NCI-H524 (cell line): ENCODE measurements at places on chromosomes 2 and 18.

- DNase-seq = no peak
These were observed 83.6 kb upstream of the CYP1B1 start for GRCh38 chr2:38159597-38159996.

DNA sequence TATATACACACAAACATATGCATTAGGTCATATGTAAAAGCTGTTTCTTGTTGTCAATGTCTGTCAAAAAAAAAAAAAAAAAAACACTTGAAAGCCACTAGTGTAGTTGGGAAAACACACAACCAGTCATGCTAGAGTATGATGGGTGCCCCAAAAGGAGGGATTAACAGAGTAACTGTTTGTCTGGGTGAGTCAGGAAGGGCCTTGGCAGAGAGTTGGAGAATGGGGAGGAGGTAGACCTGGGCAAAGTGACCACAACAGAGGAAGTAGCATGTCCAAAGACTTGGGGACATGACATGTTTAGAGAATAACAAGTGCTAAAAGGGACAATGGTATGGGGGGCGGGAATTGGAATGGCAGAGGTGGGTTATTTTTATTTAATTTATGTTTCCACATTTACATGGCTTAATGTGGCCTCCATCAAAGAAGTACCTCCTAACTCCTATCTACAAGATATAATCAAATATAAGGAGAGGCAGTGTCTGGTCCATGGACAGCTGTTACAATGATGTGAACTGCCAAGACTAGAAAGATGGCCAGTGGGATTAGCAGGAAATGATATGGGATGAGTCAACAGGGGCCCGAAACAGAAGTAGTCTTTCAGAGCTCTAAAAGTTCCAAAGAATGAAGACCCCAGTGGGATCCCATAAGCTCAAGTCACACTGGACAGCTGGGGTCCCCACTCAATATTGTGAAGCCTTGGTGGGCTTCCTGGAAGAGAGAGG lies 99.9 kb upstream of the ZFP36L2 start:
- DNase-seq = no peak

- no peak for DNase-seq
These were observed 852.4 kb upstream of the ACVR2A start for GRCh38 chr2:146992466-146992865.

DNA sequence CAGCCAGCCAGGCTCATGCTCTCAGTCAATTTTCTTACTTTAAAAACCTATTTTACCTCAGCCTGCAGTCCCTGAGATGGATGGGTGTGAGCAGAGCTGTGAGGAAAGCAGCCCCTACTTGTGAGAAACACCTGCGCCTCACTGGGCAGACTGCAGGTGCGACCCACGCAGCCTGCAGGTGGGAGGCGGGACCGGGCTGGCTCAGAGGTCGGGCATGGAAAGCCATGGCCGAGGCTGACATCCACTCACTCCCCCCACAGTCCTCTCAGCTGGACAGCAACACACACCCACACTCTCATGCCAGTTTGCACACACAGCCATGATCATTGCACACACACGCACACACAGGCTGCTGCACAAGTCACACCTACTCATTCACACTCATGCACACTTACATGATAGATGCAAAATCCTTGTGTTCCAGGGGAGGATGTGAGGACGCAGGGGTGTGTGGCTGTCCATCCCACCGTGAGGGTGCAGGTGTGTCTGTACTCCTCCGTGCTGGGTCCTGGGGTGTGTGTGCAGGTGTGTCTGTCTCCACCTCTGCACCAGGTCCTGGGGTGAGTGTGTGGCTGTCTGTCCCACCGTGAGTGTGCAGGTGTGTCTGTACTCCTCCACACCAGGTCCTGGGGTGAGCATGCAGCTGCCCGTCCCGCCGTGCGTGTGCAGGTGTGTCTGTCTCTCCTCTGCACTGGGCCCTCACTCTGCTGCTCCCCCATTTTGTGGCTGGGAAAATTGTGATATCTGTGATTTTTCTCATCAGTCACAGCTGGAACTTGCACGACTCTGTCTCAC lies 166.5 kb downstream of the RTP5 start:
- DNase-seq = no peak

- DNase-seq = no peak
These were observed 64.7 kb downstream of the STK25 start for GRCh38 chr2:241443486-241444223.

GRCh38 chr2:42849311-42849710 lies 56.9 kb upstream of the HAAO start:
- no peak for DNase-seq

- DNase-seq = no peak
These were observed 25.3 kb upstream of the PTPRM start for GRCh38 chr18:7541835-7542234.

GRCh38 chr2:238524426-238524983 lies 97.8 kb downstream of the ASB1 start:
- DNase-seq = no peak

DNA sequence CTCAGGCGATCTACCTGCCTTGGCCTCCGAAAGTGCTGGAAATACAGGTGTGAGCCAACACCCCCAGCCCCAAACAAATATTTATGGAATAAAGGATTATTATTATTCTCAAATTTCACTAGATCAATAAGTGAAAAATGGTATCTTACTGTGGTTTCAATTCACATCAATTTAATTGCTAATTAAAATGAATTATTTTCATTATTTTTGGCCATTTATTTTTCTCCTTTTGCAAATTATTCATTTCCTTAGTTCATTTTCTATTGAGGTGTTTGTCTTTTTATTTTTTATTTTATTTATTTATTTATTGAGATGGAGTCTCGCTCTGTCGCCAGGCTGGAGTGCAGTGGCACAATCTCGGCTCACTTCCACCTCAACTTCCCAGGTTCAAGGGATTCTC lies 11.9 kb upstream of the HS6ST1 start:
- no peak for DNase-seq

DNA sequence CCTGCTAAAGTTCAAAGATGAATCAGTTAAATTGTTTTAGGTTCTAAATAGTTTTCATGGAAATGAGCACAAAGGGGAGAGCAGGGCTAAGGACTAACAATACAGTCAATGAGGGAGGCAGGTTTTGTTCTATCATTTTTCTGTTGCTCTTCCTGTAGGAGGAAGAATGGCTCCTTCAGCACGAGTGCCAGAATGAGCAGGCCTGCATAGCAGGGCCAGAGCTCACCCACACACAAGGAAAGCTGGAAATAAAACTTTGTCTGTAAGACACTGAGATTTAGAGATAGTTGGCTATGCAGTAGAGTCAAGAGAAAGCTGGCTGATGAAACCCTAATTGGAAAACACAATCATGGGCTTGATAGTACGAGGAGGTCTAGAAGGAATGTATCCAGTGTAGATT lies 313.3 kb downstream of the MBD2 start:
- no peak for DNase-seq

GRCh38 chr2:6929196-6929819 lies 12.1 kb downstream of the RNF144A start:
- DNase-seq = no peak

- no peak for DNase-seq
These were observed 359.0 kb downstream of the TSN start for GRCh38 chr2:122114421-122114820.

- DNase-seq = no peak
These were observed 56.1 kb downstream of the TNP1 start for GRCh38 chr2:216803791-216804190.
